ENCODE measurements at places on chromosomes 11 and 22.

GRCh38 chr22:47092896-47093311 lies 330.5 kb downstream of the TBC1D22A start:
- no peak for DNase-seq

DNA sequence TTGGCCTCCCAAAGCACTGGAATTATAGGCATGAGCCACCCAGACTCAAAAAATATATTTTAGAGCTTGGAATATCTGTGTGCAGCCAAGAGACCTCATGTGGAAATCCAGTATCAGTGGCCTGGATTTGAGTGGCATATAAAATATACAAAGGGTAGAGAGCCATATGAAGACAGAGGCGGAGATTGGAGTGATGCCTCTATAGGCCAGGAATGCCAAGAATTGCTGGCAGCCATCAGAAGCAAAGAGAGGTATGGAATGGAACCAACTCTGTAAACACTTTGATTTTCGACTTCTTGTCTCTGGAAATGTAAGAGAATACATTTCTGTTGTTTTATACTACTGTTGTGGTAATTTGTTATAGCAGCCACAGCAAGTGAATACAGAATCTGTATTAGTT lies 123.0 kb downstream of the PLEKHA7 start:
- DNase-seq: no peak

DNA sequence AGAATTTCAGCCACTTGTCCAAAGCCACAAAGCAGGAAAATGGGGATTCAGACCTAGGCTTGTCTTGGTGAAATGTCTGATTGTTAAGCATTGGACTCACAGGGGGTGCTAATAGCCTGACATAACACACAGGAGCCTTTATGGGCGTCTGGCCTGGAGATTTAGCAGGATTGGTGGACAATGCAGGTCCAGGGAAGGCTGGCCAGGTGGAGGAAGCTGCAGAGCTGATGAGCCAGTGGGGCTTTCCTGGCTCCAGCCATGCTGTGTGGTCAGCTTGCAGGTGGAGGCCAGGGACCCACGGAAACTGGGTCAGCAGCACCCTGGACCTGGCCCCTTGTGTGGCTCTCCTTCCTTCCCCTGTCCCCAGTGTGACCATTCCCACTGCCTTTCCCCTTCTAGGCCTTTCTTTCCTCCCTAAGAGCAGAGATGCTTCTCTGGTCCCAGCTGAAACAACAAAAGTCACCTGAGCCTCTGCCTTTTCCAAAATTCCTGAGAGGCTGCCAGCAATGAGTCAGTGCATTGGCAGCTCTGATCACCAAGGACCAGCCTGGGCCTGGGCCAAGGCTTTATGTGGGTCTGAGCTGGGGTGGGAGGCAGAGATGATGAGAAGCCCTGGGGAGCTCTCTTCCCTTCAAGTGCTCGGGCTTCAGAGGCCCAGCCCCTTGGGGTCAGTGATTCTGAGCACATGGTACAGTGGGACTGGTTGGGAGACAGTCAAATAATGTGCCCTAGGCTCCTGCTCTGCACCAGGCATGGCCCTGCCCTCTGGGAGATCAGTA lies 85.2 kb downstream of the CCDC81 start:
- DNase-seq: no peak

DNA sequence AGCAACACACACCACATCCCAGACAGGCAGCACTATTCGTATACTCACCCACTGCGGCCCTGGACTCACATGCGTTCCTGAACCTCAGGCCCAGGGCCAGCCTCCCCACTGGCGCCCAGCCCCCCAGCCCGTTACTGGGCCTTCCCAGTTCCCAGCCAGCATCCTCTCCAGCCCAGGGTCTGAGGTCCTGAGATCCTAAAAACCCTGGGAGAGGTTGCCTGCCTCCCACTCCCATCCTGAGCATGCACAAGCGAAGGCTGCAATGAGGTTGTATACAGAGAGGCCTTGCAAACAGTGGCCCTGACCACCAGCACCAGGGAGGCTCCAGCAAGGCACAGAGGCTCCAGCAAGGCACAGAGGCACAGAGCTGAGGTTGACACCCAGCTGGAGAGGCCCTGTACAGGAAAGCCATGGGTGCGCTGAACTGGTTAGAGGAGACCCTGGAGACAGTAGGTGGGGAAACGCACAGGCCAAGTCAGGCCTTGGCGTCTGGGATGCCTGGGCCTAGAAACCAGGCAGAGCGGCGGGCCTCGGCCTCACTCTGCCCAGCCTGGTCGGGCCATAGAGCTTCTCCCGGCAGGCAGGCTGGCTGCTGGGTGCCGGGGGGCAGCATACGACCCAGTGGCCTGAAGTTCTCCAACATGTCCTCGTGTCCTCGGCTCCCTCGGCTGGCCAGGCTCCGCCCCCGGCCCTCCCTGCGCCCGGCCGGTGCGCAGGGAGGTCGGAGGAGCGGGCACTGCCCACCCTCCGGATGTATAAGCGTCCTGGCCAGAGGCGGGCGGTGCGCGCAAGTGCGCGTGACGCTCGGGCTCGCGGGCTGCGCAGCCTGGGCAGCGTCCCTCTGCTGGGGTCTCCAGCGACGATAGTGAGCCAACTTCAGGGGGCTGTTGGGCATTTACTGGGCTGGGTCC lies 2.3 kb upstream of the TBX1 start:
- no peak for DNase-seq

DNA sequence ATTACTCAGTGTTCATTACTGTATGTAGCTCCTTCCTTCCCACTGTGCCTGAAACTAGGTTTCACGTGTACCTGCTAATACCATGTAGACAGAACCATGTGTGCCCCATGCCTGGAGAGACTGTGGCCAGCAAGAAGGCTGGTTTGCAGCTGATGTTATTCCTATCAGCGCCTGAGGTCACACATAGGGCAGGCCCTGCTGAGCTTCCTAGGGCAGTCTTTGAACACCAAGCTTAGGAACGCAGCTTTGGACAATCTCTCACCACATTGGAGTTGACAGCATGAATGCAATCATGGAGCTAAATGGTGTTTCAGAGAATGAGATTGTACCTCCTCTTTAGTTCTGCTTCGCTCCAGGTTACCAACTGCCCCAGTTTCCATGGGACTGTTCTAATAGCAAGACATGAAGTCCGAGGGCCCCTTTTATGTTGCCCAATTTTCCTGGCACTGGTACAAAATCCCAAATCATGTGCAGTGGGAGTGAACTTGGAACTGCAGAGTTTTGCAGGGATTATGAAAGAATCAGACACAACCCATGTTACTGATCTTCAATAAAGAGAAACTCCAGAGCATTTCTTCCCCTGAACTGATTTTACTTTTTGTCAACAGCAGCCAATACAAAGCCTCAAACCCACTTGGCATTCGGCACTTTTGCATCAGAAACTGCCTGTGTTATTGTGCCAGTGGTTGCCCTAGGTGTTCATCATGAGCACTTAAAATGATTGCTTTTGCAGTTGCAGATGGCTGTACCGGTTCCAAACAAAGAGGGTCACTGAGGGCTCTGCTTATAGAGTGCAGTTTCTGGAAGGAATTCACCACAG lies 154.2 kb upstream of the TTC12 start:
- no peak for DNase-seq

- DNase-seq: no peak
Measured at GRCh38 chr22:25120761-25121212, 78.9 kb upstream of the CRYBB3 start.

DNA sequence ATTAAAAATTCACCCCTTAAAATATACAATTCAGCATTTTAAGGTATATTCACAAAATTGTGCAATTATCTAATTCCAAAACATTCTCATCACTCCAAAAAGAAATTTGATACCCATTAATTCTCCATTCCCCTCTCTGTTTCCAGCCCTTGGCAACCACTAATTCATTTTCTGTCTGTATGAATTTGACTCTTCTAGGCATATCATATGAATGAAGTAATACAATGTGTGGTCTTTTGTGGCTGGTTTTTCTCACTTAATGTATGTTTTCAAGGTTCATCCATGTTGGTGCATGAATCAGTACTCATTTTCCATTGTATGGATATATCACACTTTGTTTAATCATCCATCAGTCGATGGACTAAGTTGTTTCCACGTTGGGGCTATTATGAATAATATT lies 29.0 kb upstream of the ACCSL start:
- no peak for DNase-seq

GRCh38 chr11:60954421-60954820 lies 2.4 kb upstream of the SLC15A3 start:
- no peak for DNase-seq

- DNase-seq: no peak
Measured at GRCh38 chr11:4087551-4087950, 7.0 kb upstream of the RRM1 start.
